ENCODE measurements at places on chromosomes 12 and 14.

GRCh38 chr12:5138256-5138655 is 94.6 kb downstream of the KCNA5 start:
- DNase-seq = peak; percentile 52

GRCh38 chr12:15842108-15842507 is 40.1 kb upstream of the STRAP start:
- peak; percentile 88 for DNase-seq

DNA sequence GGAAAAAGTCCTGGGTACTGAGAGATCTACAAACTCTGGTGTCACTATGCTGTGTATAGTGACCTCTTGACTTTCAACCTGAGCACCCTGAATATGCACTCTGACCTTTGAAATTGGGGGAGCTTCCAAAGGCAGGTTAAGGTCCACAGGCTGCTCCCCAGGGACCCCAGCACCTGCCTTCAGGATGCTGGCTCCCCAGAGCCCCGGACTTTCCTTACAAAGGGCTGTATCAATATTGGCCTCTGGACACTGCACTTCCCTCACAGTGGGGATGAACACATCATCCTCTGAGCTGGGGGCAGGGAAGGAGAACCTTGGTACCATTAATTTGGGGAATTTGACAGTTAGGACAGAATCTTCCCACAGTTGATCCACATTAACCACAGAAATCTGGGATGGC is 14.3 kb downstream of the PLD4 start:
- DNase-seq = no peak

GRCh38 chr14:62003701-62004100 is 241.5 kb downstream of the SNAPC1 start:
- no peak for DNase-seq

- peak; percentile 56 for DNase-seq
These were observed 22.2 kb upstream of the OVCH1 start for GRCh38 chr12:29519585-29520182.

- peak; percentile 51 for DNase-seq
These were observed 21.6 kb downstream of the NCOR2 start for GRCh38 chr12:124545508-124546418.

DNA sequence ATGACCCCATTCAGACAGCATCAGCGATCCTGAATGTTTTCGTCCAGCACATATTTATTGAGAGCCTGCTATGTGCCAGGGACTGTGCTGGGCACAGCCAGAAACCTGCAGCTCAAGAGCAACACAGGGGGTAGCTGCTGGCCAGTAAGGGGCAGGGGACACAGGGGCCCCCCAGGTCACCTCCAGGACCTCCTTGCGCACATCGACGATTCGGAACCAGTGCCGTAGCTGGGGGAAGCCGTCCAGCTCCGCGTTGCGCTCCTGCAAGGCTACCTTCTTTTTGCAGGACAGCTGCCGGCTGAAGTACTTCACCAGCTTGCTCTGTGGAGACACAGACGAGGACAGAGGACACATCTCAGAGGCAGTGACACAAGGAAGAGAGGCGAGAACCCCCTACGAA is 108.7 kb downstream of the KSR2 start:
- no peak for DNase-seq

- no peak for DNase-seq
These were observed 14.9 kb downstream of the ADGRD1 start for GRCh38 chr12:130968611-130969010.

DNA sequence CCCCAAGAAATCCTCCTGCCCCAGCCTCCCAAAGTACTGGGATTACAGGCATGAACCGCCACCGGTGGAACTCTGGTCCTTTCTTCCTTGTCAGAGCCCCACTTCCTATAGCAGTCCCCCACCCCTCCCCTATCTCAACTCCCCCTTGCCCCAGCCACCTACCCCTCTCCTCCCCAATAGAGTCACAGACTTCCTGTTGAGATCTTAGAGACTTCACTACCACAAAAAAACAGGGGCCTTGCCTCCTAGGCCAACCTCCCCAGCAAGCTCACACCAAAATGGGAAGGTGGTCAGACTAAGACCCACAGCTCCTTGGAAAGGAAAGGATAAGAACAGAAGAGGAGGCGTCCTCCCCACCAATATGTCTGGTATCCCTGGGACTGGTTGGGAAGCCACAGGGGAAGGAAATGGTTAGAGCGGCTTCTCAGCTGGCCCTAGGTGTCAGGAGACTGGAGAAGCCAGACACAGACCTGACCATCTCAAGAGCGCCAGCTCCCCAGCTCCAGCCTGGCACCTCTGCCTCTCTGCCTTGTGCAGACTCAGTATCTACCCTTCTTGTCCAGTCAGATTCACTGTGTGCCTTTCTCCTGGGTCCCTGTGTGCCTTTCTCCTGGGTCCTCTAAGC is 8.5 kb downstream of the ITGB7 start:
- no peak for DNase-seq

GRCh38 chr14:41360126-41360525 is 246.6 kb upstream of the LRFN5 start:
- DNase-seq = no peak

- DNase-seq = no peak
These were observed 73.3 kb downstream of the CEP128 start for GRCh38 chr14:80868260-80868659.

DNA sequence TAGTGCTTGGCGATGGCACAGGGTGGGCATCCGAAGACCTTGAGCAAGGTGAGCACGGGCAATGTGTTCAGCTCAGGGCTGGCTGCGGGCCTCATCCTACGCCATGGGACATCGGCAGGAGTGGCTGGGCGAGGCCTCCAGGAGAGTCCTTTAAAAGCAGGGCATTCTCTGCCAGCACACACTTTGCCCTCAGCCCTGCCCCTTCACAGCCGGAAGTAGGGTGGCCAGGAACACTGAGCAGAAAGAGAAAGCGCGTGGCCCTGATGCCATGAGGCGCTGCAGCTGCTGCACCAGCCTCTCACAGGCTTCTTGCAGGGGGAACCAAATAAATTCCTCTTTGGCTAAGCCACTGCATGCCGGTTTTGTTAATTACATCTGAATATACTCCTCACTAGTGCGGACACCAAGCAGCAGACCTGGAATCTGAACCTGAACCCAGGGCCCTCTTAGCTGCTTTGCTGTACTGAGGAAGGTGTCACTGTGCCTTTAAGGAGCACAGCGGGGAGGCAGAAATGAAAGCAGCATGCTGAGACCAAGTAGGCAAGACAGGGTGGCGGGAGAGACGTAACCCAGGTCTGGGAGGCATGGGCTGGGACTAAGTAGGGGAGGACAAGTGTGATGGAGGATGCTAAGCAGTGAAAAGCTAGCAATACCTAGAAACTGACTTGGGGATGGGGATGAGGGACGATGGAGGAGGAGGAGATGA is 155.2 kb downstream of the TTC7B start:
- DNase-seq = no peak

- peak; percentile 69 for DNase-seq
These were observed 332.6 kb downstream of the AEBP2 start for GRCh38 chr12:19771858-19772257.

DNA sequence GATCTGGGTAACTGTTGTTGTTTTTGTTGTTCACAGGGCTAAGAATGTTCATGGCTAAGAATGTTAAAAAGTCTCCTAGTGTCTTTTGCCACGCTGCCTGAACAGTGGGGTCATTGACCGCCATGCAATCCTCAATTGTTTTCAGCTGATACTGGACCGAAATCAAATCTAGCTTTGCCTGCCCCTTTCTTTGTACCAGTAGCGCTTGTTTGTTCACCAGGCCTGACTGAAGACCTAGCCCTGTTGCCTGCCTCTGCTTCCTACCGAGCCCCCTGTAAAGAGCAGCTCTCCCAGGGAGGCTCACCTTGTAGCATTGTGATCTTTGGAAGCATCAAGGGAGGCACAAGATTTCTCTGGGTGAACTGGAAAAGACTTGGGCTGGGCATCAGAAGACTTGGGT is 6.7 kb downstream of the PSEN1 start:
- no peak for DNase-seq

DNA sequence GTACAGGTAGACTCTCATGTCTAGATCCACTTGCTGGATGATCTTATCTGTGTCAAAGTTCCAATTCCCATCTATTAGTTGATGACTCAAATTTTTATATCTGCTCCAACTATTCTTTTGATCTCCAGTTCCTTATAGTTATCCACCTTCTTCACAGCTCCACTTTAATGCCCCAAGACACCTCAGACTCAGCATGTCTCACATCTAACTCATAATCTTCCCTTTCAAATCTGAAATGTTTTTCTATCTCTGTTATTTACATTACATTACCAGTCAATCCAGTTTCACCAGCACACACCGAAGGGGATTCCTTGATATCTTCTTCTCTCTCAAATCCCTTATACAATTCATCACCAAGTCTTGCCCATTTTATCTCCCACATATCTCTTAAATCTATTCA is 3.7 kb upstream of the METAP2 start:
- DNase-seq = no peak

GRCh38 chr12:22201101-22201500 is 133.4 kb downstream of the ST8SIA1 start:
- no peak for DNase-seq

DNA sequence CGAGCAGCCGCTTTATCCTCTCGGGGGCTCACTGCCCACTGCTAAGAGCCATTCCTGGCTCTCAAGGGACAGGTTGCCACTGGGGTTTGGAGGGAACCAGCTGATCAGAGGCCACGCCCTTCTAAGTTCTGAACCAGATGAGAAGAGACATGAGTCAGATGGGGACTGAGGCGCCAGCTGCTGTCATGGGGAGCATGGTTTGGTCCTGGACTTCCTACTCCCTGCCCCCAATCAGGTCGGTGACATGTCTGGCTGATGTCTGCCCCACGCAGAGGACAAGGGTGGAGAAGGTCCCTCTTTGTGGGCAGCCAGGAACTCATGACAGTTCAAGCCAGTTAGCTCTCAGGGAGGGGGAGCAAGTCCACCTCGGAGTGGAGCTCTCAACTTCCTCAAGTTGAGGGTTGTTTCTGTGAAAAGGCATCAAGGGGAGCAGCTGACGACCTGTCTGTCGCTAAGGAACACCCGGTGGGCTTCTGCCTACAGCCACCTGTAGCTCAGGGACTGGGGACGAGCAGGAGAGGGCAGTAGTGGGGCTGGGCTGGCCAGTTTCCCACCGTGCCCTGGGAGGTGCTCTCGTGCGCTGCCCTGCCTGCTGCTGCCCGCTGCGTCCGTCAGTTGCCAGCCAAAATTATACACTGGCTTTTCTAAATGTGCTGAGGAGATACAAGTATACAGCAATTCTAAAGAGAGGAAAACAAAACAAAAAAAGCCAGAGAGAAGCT is 20.5 kb downstream of the PSMC1 start:
- peak; percentile 36 for DNase-seq

- no peak for DNase-seq
These were observed 3.5 kb upstream of the RNASE4 start for GRCh38 chr14:20680843-20681347.

GRCh38 chr14:99518441-99519346 is 37.5 kb downstream of the CCNK start:
- DNase-seq = peak; percentile 57

DNA sequence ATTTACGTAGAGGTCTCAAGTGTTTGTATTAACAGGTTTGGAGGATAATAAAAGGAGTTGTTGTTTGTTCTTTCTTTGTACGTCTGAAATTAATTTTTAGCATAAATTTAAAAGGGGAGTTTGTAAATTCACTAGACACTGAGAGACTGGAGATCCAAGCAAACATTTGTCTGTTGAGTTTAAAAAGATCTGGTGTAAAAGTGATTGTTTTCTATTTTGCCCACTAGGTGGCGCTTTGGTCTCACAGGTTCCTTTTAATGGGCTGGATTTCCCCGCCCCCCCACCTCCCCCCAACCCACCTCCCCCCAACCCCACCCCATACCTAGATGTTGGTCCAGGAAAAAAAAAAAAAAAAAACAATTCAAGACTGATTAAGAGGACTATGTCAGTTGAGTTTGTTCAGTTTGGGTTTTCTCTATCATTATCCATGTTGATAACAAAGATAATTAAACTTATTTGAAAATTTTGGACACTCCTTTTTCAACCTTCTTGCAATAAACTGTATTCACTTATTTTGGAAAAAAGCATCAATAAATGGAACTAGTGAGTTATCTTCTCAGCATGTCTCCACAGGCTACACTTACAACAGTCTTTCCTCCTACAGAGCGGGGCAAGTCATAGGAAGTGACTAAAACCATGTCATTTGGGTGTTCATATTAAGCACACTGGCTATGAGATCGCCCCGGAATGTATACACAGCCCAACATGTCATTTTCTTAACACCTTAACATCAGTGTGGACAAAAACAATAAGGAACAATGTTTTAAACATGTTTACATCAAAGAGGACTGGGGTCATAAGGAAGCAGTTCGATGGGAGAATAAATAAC is 841.1 kb downstream of the NRXN3 start:
- peak; percentile 90 for DNase-seq

- DNase-seq = no peak
These were observed 919 bp downstream of the PSMA3 start for GRCh38 chr14:58245562-58245961.

GRCh38 chr12:131217024-131217586 is 263.4 kb downstream of the ADGRD1 start:
- no peak for DNase-seq

GRCh38 chr12:47158792-47159191 is 79.0 kb upstream of the AMIGO2 start:
- no peak for DNase-seq

DNA sequence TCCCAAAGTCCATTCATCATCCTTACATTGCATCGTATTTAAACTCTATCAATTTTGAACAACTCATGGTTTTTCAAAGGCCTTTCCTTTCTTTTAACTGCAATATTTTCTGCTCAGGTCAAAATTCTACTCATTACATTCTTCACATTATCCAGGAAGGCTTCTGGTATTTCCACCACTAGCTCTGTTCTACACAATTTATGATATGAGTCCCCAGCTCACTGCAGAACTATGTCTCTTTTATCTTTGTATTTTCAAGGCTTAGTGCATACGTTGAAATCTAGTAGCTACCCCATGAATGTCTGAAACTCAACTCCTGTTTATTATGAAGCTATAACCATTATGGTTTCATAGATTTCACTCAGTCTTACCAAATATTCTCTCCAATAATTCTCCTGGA is 282.9 kb downstream of the DUSP6 start:
- DNase-seq = no peak

- DNase-seq = no peak
These were observed 62.4 kb downstream of the SCN8A start for GRCh38 chr12:51653431-51653830.

GRCh38 chr12:22443379-22444316 is 100.7 kb downstream of the C2CD5 start:
- DNase-seq = peak; percentile 87

DNA sequence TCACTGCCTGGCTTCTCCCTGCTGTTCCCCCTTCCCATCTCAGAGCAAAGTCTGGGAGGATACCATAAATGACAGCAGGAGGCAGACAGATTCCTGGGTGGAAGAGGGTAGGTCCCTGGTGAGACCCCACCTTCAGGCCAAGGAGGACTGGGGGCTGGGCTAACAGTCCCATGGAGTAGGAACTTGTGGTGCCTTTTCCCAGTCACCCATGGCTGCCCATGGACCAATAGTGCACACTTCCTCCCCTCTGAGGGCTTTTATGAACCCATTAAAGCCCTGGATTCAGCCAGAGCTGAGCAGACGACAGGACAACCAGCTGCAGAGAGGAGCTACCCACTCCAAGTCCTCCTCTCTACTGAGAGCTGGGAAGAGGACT is 36.6 kb upstream of the OR5AU1 start:
- no peak for DNase-seq
